Brain microvascular endothelial cell (primary cell): ENCODE measurements at places on chromosomes 13 and 19.

DNA sequence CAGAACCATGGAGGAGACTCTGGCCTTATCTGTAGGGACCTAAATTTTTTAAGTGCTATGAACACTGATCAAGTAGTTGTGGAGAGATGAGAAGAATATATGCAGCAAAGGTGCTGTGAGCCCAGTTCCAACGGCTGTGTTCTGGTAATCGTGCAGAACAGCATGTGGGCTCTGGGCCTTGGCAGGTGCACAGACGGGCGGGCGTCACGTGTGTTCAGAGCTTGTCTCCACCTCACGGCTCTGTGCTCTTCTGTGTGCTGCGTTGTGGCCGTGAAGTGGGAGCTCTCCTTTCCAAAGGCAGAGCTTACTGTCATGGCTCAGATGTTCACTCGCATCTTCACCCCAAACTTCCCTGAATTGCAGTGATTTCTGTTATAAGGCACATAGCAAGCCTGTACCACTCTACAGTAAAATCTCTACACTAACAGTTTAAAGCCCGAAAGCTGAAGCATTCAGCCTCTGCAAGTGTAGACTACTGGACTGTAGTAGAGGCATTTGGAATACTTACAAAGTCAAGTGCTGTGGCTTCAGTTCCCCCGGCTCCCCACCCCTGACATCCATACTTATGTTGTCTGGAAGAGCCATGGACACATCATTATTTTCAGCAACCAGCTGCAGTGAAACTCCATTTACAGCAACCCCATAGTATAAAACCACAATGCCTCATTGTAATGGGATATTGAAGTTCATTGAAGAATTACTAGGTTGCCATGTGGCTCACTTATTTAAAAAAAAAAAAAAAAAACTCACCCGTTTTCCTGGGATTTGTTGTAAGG is 27.5 kb upstream of the TEX29 start:
- DNase-seq: no peak

DNA sequence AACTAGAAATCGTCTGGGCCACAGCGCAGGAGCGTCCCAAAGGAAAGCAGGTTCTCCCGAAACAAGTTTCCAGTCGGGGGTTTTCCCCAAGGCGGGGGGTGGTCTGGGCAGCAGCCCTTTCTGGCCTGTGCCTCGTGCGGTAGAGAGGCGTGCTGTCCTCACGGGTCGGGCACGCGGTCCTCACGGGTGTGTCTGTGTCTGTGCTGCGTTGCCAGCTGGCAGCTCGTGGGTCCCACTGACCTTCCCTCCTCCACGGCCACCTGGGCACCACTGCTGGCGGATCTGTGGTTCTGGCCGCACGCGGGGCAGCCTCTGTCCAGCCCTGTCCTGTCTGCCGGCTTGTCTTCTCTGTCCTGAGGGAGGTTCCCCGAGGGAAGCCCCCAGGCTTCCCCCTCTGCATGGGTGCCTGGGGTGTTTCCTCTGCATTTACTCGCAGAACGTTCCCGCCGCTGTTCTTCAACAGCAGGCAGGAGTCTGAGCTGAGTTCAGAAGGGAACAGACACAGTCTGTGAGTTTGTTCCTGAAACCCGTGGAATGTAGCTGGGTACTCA is 98.2 kb upstream of the MCF2L start:
- no peak for DNase-seq

DNA sequence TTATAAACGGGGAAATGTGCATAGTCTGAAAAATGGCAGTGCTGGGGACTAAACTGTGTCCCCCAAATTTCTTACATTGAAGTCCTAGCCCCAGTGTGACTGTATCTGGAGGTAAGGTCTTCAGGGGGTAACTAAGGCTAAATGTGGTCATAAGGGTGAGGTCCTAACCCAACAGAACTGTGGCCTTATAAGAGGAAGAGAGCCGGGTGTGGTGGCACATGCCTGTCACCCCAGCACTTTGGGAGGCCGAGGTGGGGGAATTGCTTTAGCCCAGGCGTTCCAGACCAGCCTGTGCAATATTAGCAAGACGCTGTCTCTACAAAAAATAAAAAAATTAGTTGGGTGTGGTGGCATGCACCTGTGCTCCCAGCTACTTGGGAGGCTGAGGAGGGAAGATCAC is 17.8 kb downstream of the PROZ start:
- DNase-seq: no peak

GRCh38 chr19:51143486-51143885 is 1.4 kb downstream of the SIGLEC7 start:
- DNase-seq: no peak

GRCh38 chr13:100528820-100529219 is 59.8 kb downstream of the GGACT start:
- no peak for DNase-seq

- DNase-seq: peak; percentile 50
These were observed 37.8 kb upstream of the CXCL17 start for GRCh38 chr19:42480335-42481095.

DNA sequence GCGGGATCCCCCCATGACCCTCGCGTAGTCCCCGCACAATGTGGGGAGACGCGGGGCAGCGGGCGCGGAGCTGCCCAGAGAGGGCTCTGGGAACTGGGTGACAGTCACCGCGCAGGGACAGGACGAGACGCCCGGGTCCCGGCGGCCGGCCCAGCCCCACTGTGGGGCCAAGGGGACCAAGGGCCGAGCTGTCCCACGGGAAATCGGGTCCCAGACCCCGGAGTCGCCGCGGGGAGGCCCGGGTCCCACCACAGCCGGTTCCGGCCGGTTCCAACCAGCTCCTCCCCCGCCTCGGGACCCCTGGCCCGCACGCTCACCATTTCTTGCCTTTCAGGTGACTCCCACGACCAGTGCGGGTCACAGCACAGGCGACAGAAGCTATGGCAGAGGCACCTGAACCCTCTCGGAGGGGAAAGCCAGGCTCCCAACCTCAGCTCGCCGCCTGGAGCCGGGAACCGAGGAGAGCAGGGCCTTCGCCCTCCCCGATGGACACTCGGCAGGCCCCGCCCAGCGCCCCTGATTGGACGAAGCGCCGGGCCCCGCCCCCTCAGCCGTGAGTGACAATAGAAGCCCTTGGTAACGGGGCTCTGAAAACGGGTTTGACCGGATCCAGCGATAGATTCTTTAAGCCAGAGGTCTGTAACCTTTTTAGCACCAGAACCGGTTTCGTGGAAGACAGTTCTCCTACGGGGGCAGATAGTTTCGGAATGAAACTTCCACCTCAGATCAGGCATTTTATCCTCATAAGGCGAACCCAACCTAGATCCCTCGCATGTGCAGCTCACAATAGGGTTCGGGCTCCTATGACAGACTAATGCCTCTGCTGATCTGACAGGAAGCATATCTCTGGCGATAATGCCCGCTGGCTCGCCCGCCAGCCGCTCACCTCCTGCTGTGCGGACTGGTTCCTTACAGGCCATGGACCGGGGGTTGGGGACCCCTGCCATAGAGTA is at the start of gene ZNF433:
ZNF433 (minus strand) TSS at position 460 of the 953 bp plus-strand sequence; CDS start at position 320, 140 bp downstream.
- DNase-seq: peak; percentile 90

DNA sequence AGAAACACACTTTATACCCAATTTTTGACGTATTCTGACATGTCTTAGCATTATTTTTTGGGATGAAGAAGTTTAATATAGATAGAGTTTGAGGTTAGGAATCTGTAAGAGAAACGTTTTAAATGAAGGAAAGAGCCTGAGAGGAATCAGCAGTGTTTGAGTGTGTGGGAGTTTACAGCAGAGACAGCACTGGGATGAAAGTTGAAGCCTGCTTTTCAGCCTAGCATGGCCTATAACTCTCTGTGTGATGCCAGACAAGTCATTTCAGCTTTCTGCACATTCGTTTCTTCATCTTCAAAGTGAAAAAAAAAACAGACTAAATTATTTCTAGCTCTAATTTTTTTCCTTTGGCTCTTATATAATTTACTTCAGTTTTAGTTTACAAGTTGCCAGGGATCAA is 177.1 kb downstream of the RGCC start:
- DNase-seq: no peak

DNA sequence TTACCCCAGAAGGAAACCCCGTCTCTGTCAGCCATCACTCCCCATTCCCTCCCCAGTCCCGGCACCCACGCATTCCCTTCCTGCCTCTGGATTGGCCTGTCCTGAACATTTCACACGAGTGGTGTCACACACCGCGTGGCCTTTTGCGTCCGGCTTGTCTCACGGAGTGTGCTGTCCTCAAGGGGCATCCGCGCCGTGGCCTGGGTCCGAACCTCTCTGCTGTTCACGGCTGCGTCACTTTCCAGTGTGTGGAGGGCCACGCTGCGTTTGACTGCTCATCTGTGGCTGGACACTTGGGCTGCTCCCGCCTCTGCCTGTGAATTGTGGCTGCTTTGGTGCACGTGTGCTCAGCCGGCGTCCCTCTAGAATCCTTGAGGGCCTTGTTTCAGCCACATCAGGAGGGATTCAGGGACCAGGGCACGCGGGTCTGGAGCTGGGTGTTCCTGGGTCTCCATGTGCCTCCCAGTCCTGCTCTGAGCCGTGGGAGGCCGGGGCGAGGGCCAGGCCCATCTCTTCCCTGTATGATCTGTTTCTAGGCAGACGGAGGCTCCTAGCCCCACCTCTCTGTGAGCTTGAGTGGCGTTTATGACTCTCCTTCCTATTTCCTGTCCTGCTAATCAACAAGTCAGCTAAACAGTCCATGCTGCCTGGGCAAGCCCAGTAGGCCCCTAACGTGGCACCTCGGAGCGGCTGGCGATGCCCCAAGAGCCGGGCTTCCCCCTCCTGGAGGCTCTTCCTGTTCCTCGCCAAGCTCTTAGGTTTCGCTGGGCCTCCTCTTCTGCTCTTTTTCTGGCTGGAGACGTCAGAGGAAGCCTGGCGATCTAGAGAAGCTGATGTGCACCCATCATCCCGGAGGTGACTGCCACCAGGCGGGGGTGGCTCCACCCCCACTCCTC is 8.1 kb downstream of the STK11 start:
- peak; percentile 73 for DNase-seq

- DNase-seq: no peak
These were observed 4.8 kb downstream of the PDX1 start for GRCh38 chr13:27924529-27925141.

DNA sequence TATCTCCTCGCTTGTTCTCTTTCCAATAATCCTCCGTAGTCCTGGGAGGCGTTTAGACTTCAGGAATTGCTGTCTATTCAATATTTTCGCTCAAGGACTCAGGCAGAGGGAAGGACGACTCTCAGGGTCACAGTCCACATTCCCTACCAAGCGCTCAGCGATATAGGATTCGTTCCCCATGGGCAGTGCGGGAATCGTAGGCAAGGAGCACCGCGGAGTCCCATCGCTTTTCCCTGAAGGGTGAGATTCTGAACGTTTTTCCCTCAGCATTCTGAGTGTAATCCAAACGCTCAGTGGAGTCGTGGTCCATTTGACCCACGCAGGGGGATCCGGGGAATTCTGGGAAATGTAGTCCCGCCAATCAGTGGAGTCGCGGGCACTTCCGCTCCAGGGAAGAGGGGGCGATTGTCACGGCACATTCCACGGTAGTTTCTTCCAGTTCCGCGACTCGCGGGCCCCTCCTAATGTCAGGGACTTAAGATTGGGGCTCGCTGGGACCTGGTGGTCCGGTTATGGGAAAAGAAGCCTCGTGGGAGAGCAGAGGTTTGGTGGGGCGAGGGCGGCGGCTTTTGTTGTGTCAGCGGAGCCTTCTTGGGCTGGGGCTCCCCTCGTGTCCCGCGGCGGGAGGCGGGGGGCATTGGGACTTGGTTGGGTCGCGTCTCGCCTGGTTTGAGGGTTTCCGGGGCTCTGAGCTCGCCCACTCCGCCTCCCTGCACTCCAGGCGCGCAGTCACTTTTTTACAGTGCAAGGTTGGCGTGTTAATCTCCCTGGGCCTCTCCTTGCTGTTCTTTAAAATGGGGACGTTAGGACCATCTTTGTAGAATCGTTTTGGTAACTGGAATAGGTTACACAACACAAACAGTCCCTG is at the start of gene ZNF234:
ZNF234 (plus strand) TSS at position 364 of the 868 bp plus-strand sequence. CDS start 3,079 bp downstream, outside the sequence.
- DNase-seq: peak; percentile 74

GRCh38 chr13:110798081-110798994 is 84.8 kb downstream of the ING1 start:
- DNase-seq: no peak

DNA sequence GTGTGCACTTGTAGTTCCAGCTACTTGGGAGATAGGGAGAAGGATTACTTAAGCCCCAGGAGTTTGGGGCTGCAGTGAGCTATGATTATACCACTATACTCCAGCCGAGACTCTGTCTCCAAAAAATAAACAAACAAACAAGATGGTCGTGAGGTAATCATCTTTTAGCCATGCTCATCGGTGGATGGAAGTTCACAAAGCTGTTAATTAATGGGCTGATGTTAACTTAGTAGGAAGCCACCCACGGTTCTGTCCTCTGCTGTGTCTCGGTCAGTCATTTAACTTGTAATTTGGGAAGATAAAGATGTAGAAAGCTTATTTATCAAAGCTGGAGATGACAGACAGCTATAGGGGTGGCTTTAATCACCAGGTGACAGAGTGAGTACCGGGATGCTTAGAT is 64.9 kb downstream of the ARHGEF18 start:
- no peak for DNase-seq

DNA sequence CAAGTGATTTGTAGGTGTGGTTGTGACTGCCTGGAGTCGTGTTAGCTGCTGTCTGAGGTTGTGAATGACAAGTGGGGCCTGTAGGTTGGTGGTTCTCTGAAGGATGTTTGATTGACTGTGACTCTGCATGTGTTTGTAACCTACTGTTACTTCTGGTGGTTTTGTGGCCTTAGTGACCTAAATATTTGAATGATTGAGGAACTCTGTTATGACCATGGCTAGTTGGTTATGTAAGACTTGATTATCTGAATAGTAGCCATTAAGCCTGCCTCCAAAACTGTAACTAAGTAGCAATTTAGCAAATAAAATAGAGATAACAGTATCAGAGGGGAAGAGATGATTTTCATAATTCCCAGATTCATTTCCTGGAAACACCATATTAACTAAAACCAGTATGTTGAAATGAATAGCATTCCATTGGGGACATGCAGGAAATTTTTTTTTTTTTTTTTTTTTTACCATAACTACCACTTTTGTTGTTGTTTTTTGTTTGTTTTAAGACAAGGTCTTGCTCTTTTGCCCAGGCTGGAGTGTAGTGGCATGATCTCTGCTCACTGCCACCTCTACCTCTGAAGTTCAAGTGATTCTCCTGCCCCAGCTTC is 865 bp downstream of the ZNF382 start:
- DNase-seq: no peak

GRCh38 chr19:4969772-4970531 is 1.0 kb downstream of the KDM4B start:
- no peak for DNase-seq

GRCh38 chr19:37361994-37362393 is 8.9 kb upstream of the ZNF527 start:
- DNase-seq: peak; percentile 14

DNA sequence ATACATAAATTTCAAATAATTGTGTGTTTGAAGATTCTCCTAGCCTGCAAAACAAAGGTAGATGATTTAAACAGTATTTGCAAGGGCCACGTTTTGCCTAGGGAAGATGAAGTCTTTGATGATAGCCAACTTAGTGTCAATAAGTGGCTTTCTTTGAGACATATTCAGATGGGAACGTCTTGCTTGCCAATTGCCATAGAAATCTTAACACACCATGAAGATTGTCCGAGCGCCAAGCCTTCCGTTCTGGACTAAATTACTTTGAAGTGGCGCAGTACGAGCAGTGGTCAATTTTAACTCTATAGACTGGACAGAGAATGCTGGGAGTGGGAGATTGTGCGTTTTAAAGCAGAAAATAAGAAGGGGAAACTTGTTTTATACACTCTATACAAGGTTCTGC is 9.9 kb downstream of the ZIC5 start:
- DNase-seq: no peak
